ENCODE measurements at places on chromosomes 7 and 10. TPM values are rescaled to one million over a fixed set of nuclear protein-coding genes. Genes with fewer than 3 reads are reported as not detected.

Gene CRYGN
- not detected for total RNA-seq

Gene SLC26A3
- not detected for total RNA-seq

Gene CXCL12
- total RNA-seq: not detected

Gene SYT15
- 0.95 TPM for total RNA-seq

Gene GDI2
- 220 TPM for total RNA-seq

Gene OR9A2
- not detected for total RNA-seq

Gene PRLHR
- total RNA-seq: not detected
